Kidney (tissue), 22 donors: ENCODE measurements at places on chromosomes 6 and 20.

DNA sequence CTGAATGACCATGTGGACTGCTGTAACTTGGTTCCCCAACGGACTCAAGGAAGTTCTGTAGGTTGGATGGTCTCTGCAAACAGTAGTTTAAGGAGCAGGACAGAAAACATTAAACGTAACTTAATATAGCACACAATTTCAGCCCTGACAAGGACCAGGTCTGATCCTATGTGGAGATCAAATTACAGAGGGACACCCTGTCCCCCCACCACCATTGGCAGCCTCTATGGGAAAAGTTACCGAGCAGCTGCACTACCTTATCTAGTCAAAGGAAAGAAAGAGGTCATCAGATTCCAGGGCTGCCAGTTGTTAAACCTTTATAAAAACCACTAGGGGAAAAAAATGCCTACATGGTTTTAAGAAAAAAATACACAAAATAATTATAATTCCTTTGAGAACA, 191.5 kb upstream of the RSPO3 start:
- DNase-seq, result no peak

DNA sequence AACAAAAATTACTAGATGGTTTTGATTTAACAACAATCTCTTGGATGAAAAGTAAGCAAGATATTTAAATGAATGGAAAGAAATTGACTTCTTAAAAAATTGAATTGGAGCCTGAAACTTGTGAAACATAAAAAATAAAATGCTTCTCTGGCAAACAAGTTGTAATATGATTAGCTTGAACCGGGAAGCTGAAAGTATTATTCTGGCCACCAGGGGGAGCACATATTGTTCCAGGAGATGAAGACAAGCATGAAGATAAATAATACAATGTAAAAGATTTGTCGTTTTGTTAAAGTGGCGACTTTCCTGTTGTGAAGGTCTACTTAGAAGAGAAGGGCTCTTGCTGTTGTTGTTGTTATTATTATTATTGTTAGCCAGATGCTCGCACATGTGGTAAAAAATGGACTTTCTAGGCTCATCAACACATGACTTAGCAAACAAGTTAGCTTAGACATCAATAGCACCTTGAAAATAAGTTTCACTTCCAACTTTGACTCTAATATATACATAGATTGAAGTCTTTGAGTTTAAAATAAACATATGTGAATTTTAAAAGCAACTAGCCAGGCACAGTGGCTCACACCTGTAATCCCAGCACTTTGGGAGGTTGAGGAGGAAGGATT, 14.2 kb downstream of the PAX1 start:
- no peak for DNase-seq

GRCh38 chr20:34066476-34067090, 45.5 kb downstream of the EIF2S2 start:
- DNase-seq, result no peak

- DNase-seq, result no peak
Observed at GRCh38 chr20:20009784-20010253, 7.3 kb upstream of the NAA20 start.
